ENCODE measurements at places on chromosomes 7 and 10.
A peak's percentile ranks its signal among the peaks of the same experiment; 100 is the strongest.

GRCh38 chr7:70657571-70657970 lies 474.4 kb upstream of the GALNT17 start:
- DNase-seq: no peak

- peak; percentile 73 for DNase-seq
Measured at GRCh38 chr7:44973610-44974401, 5.0 kb downstream of the MYO1G start.

DNA sequence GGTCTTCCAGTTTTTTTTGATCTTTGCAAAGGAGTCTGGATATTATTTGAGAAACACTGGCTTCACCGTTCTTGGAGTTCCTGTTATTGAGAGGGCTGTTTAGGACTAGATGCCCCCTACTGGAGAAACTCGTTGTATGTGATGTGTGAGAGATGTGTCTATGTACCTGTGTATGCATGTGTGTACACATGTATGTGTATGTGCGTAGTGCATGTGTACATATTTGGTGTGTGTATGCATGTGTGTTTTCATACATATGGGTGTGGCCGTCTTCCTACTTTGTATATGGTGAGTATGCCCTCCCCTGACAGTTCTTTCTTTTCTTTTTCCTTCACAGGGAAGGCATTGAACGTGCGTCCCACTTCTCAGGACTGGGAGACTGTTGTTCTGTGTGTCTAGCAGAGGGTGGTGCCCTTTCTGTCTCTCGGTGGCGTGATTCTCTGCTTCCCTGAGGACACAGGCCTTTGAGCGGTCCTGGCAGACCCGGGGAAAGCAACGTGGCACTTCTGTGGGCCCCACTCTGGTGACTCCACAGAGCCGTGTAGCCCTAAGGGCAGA lies 3.0 kb upstream of the CALHM3 start:
- DNase-seq: peak; percentile 86

DNA sequence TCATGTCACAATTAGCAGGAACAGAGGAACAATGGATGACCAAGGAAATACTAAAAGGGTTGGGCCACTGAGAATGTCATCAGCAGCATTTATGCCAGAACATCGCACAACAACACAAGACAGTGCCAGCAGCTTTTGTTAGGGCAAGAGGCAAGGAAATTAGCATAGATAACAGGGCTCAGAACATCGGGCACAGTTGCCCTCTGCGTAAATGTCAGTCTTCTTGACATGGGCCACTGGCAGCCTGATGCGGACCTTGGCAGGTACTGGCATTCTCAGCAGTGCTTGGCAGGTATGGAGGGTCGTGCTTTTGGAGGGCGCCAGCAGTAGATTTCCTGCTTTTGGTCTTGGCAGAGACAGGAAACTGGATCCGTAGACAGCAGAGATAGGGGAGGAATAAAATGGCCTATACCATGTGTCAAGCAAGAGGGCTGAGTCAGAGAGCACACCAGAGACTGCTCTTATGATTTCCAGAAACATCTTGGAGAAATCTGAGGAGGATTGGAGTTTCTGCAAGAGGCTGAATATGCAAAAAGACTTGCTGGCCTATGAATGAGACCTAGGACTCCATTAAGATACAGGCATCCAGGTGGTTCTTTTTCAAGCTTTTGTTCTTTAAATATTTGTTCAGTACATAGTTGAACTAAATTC lies 371.5 kb upstream of the MTPN start:
- no peak for DNase-seq

- DNase-seq: no peak
Measured at GRCh38 chr7:55569269-55569663, 3.0 kb downstream of the VOPP1 start.

DNA sequence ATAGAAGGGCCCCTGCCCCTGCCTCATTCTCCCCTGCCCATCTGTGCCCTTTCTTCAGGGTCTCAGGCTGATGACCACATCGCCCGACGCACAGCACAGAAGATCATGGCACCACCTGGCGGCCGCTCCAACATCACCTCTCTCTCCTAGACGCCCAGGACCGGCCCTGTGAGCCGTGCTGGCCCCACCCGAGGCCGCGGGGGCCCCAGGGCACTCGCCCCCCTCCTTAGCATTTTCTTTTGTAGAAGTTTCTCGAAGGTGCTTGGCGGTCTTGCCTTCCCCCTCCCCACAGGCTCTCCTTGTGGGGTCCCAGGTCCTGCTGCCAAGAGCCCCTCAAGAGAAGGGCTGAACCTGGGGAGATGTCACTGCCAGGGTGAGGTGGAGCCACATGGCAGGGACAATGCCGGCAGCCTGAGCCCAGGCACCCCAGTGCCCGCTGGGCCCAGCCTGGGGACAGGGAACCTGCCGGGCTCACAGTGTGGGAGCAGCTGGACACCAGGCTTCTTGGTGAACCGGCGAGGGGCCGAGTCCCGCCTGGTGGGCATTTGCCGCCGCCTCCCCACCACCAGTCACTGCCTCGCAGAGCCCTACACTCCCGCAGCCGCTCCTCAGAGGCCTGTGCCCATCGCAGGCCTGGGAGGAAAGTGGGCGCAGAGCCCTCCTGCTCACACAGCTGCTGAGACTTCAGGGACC lies 18.2 kb downstream of the DPYSL4 start:
- DNase-seq: no peak

- DNase-seq: peak; percentile 77
Measured at GRCh38 chr10:11724938-11725776, 17.0 kb upstream of the ECHDC3 start.

GRCh38 chr7:129793506-129794310 lies 159.1 kb downstream of the UBE2H start:
- DNase-seq: no peak

DNA sequence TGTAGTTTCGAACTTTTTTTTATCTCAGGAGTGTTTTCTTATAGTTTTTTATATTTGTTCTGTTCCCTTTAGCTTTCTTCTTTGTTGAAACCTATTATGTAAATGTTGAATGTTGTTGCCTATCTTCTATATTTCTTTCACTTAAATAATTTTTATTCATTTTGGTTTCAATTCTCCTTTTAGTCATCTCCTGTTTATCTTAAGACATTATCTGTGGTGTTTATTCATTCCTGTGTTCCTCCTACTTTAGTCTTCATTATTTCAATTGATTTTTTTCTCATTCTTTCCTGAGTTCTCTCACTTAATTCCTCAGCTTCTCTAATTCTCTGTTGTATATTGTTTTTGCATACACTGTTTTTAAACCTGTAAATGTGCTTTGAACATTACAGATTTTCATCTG lies 64.1 kb downstream of the XPNPEP1 start:
- DNase-seq: no peak

DNA sequence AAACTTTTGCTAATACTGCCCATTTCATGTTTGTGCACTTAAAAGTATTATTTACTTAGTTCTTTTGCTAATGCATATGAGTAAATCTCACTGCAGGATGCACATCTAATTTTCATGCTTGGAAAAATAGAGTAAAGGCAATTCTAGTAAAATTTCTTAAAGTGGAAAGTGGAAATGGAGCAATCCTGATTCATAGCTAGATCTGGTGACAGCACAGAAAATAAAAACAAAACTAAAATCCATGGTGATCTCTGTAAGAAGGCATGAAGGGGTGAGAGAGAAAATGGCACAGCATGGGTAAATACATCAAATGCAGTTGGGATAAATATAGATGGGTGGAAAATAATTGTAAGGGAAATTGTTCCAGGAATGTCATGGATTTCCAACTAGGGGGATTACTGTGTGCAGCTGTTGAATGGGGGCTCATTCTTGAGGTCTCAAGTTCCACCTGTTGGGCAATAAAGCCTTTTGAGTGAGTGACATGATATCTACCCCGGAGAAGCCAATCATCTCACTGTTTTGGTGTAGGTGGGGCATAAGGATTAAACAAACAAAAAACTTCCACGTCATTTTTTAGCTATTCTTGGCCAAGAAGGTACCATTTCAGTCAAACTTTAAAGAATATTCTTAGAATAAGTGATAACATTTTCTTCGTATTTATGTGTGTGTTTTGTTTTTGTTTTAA lies 1.7 kb upstream of the MCU start:
- DNase-seq: peak; percentile 70

- no peak for DNase-seq
Measured at GRCh38 chr10:76736392-76736791, 901.2 kb downstream of the KCNMA1 start.

DNA sequence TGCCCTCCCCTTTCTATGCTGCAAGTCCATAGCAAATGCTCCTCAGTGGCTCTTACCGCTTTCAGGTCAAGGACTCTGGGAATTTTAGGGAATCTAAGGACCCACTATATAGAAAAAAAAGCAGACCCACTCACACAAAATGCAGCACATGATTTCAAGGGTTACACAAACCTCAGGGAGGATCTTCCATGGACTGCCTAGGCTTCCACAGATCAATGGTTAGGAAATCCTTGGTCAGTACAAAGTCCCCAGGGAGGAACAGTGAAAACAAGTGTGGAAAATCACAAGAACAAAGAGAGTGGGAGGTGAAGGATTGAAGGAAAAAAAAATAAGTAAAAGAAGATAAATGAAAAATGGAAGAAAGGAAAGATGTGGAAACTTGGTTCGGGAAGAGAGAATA lies 188.4 kb downstream of the AHR start:
- no peak for DNase-seq

GRCh38 chr7:133199831-133200230 lies 53.0 kb upstream of the EXOC4 start:
- no peak for DNase-seq

DNA sequence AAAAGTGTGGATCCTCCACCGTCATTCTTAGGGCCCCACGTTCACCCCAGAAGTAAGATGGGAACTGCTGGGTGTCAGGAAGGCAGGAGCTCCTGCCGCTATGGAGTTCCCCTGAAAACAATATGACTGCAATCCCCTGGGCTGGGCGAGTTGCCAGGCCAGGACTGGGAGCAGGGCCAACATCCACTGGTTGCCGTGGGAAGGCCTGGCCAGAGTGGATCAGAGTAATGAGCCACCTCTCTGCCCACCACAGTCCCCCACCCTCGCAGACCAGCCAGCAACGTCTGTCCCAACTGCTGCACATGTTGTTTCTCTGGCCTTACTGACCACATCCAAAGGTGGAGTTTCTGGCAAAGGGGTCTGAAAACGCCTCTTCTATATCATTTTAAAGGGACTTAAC lies 86.6 kb downstream of the STRA8 start:
- DNase-seq: peak; percentile 60

DNA sequence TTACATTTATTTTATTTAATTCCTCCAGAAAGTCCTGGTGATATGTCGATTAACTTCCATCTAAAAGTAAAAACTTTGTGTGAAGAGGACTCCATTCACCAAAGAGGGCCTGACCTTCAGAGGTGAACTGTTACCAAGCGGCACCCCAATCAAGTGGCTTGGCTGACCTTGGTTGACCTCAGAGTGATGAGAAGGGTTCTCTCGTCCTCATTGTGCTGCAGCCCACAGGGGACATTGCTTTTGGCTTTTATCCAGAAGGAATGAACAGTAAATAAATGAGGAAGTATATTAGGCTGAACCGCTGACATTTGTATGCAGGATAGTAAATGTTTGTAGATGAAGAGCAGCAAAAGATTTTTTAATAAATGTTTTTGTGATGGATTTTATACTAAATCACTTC lies 172.4 kb upstream of the MKI67 start:
- no peak for DNase-seq

- DNase-seq: no peak
Measured at GRCh38 chr7:114622221-114622620, 207.6 kb downstream of the FOXP2 start.

GRCh38 chr7:2185715-2186114 lies 47.0 kb downstream of the MAD1L1 start:
- no peak for DNase-seq

DNA sequence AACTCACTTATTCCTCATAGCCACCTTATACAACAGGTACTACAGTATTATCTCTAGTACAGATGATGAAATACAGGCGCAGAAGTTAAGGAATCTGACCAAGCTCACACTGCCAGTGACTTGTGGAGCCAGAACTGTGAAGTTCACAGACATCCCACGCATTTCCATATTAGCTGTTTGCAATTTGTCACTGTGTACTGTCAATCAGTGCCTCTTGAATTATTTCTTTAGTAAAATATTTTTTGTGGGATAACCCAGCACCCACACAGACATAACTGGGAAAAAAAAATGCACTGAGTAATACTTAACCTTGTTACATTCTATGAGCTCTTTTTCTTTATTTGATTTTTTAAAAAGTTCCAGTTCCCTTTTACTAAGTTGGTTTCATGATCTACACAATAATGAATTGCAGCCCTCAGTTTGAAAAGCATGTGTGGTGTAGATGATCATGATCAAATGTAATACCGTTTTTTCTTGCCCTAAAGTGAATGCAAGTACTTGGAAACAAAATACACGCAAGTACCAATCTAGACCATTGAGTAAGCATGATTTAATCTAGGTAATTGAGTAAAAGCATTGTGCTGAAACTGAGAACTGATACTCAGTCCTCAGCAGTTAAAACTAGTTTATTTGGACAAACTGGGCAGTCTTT lies 14.1 kb downstream of the CUL1 start:
- DNase-seq: peak; percentile 51

DNA sequence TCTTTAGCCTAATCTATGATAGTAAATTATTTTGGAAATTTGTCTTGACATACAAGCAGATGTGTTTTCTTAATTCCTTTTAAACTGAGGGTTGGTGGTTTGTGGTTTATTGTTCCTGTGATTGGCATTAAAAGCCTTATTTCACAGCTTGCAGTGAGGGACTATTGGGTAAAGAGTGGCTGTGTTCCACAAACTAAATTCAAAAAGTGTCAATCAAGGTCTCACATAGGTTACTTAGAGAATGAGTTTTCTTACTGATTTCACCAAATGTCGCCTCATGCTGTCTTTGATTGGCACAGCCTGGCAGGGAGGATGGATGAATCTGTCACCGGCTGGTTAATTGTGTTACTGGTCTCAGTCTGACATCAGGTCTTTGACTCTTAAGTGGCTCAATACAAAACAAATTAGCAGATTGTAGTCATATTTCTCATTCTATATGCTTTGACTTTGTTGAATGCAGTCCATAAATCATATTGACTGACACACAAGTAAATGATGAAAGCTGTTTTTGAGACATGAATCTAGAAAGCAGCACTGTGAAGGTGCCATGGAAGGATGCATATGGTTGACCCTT lies 66.8 kb upstream of the CYP26C1 start:
- DNase-seq: no peak

- DNase-seq: no peak
Measured at GRCh38 chr10:17229717-17229966, 1.6 kb downstream of the VIM start.

DNA sequence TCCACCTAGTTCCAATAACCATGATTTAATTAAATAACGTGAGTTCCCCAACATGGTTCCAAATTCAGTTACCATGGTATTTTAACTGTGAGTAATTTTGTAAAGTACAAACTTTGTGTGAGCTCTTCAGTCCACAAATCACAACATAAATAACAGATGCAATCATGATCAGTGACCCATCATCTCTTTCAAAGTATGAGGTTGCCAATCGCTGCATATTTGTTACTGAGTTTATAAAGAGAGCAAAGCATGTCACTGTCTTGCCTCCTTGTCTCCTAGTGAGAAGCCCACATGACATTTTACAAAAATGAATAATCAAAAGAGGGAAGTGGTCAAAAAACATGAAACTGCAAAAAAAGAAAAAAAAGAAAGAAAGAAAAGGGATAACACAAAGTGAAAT lies 69.1 kb upstream of the PDSS1 start:
- DNase-seq: peak; percentile 50

- DNase-seq: no peak
Measured at GRCh38 chr7:101154693-101155102, 422 bp downstream of the AP1S1 start.

- peak; percentile 46 for DNase-seq
Measured at GRCh38 chr7:150983893-150984368, 5.8 kb upstream of the KCNH2 start.
